ENCODE measurements at places on chromosomes 16 and 17. TPM values are rescaled to one million over a fixed set of nuclear protein-coding genes. Genes with fewer than 3 reads are reported as not detected.

DNA sequence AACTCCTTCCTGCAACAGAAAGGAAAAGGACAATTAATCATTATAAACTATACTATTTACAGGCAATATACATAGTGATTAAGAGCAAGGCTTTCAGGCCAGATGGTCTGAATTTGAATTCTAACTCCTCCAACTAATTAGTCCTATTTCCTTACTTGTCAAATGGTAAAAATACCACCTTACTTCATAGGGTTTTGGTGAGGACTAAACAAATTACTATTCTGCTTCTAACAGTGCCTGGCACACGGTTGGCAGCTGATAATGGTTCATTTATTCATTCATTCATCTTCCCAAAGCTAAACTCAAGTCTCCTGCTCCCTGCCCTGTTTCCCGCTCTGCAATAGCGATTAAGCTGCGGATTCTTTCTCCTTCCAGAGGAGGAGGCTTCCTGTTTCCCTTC lies 39.8 kb downstream of the DCUN1D3 start:
- no peak for DNase-seq

The HSD11B2 gene
- polyA plus RNA-seq: 5.8 TPM

- no peak for DNase-seq
These were observed 352.9 kb downstream of the TMEM114 start for GRCh38 chr16:8237452-8237851.

The PRKAR1A gene
- polyA plus RNA-seq: 160 TPM

DNA sequence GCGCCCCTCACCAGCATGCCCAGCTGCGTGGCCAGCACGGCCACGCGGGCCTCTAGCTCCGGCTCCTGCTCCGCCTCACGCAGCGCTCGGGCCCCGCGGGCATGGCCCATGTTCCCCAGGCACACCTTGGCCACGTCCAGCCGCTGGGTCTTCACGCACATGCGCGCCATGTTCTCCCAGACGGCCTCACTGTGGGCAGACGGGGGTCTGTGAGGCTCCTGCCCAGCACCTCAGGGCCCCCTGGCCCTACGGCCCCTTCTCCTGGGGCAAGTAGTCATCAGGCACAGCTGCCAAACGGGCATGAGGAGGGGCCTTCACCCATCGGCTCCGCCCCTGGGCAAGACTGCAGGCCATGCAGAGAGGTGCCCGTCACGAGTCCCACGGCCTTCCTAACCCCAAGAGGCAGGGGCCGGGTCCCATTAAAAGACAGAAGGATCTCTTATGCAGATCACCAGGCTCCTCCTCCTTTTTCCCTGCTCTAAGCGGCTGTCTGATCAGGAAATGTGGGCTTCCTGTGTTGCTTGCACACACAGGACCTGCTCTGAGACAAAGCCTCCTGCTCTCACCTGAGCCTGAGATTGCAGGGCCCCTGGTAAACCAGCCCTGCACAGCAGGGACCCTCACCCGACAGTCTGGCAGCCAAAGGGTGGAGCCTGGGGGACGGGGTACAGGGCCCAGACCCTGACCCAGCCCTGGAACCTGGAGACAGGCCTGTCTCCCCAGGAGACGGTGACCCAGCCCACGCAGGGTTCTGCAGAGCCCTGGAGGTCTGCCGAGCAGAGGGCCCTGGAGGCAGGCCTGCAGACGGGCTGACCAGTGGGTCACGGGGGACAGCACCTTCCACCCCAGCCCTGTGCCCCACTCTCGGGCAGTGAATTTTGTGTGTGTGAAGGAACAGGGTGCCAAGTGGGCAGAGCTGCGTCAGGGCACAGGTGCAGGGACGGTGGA lies 6.6 kb upstream of the TMEM204 start:
- no peak for DNase-seq

DNA sequence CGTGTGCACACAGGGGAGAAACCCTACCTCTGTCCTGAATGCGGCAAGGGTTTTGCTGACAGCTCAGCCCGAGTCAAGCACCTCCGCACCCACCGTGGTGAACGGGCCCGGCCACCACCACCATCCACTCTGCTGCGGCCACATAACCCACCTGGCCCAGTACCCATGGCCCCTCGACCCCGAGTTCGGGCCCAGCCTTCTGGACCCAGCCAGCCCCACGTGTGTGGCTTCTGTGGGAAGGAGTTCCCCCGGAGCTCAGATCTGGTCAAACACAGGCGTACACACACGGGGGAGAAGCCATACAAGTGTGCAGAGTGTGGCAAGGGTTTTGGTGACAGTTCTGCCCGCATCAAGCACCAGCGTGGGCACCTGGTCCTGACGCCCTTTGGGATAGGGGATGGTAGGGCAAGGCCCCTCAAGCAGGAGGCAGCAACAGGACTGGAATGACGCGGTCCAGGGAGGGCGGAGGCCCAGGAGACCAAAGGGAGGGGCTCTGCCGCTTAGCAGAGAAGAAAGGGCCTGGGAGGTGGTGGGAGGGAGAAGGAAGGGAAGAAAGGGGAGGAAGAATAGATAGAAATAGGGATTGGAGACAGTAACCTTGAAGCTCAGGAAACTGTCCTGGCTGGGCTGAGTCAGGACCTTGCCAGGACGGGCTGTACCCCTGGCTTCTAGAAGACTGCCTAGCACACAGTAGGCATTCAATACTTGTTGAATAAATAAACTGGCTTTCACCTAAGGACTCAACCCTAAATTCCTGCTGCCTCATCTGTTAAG lies 3.6 kb downstream of the ZNF48 start:
- DNase-seq: no peak

GRCh38 chr17:81553616-81554181 lies 1.5 kb upstream of the FAAP100 start:
- DNase-seq: peak; percentile 60

The ZC3H18 gene
- 34.3 TPM for polyA plus RNA-seq

The CDRT15L2 gene
- polyA plus RNA-seq: not detected

DNA sequence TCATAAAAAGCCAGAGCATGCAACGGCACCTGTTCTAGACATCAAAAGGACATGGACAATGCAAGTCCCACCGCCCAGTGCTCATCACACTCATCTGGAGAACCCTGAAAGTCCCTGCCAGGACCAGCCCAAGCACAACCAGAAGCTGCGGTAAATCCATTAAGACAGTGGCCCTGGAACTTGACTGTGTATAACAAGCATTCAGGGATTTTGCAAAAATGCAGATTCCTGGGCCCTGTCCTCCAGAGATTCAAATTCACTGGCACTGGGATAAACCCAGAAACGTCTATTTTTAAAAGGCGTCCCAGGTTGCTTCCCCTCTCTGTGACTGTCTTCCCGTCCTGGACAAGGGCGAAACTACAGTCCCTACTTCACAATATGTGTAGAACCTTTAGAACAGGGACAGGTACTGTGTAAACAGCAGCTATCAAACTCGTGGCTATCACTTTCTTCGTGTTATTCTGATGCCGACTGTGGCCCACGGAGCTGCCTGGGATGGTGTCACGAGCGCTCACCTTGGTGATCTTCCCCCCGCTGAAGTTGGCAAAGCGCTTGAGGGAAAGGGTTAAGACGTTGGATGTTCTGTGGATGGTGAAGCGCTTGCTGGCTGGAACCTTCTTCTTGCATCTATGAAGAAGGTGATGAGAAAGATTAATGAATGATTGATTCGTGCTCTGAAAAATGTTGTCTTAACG lies 22.3 kb downstream of the USP36 start:
- DNase-seq: no peak

DNA sequence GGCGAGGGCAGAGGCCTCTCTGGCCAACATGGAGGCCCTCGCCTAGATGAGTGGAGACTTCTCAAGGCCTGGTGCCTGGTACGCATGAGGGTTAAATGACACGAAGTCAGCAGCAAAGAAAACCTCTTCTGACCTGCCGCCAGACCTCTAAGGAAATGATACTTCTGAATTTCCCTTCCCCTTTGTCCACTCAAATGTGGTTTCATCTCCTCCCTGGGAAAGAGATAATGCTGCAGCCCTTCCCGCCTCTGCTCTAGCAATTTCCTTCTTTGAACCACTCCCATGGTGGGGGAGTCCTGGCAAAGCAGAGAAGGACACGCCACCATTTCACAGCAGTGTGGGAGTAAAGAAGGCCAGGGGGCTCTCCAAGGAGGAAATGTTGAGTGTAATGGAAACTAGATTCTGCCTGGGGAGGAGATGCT lies 65.7 kb upstream of the BCAR1 start:
- no peak for DNase-seq

The CFDP1 gene
- polyA plus RNA-seq: 121 TPM

GRCh38 chr17:76491271-76492122 lies 9.7 kb downstream of the RHBDF2 start:
- no peak for DNase-seq

DNA sequence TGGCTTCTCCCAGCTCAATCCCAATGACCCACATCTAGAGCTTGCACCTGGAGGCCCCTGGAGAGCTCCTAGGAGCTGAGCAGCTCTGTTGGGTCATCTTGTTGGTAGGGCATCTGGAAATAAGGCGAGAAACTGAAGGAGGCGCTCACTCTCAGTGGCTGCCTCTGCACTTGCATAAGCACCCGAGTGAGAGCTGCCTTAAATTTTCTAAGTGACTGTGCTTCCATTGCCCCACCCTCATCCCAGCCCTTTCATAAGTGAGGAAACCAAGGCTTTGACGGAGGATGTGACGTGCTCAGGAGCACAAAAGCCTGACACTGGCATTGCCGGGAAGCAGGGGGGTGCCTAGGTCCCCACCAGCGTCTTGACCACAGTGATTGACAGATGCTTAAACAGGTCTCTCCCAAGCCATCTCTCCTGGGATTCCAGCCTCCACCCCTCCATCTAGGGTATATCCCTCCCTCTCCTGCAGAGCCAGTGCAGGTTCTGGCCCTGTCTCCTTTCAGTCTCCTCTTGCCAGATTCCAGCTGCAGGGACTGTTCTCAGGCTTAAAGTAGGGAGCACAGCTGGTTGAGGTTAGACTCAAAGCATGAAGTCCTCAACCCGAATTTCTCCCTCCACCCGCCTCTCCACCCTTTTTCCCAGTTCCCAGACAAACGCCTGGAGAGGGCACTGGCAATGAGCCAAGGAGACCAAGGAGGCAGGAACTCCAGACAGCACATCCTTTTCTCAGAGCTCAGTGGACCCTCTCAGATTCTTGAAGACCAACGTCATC lies 113.7 kb downstream of the IRX5 start:
- no peak for DNase-seq

The ZG16 gene
- 2.2 TPM for polyA plus RNA-seq

GRCh38 chr16:11356573-11357331 lies 11.5 kb downstream of the RMI2 start:
- DNase-seq: peak; percentile 32

DNA sequence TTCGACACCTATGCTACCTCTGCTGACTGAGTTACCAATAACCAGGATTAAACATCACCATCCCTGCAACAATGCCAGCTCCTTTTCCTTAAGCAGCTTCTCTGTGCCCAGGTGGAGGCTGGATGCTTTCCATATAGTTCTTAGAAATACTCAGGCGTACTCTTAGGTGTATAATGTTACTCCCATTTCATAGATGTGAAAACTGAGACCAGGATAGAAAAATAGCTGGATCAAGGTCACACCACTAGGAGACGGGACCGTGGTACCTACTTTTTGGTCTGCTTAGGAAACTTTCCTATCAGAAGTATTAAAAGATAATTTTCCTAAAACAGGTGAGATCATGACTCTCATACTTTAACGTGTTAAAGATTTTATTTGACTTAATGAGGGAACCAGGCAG lies 141.7 kb upstream of the RPL38 start:
- no peak for DNase-seq

The FOXO3B gene
- polyA plus RNA-seq: 2.6 TPM

The CYBA gene
- 195 TPM for polyA plus RNA-seq

GRCh38 chr17:50212121-50212843 lies 10.9 kb upstream of the COL1A1 start:
- no peak for DNase-seq

The MT1A gene
- 0.31 TPM for polyA plus RNA-seq

DNA sequence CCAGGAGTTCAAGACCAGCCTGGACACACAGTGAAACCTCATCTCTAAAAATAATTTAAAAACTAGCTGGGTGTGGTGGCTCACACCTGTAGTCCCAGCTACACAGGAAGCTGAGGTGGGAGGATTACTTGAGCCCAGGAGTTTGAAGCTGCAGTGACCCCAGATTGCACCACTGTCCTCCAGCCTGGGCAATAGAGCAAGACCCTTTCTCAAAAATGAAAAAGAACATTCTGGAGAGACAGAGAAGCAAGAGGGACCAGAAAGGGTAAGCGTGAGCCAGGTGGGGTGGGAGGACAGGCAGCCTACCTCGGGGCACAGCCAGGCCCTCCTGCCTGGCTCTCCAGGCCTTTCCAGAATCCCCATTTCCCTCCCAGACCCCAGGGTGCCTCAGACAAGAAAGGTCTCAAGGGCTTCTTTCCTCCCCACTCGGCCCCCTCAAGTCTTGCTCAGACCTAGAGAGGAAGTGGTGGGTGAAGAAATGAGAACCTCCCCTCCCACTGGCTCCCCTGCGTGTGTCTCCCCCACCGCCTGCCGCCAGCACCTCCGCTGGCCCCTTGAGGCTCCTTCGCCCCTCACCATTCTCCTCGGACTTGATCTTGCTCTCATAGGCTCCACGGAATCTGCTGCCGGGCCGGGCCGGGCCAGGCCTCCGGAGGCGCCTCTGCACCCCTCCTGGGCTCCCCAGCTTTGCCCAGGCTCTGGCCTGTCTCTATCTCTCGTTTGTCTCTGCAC lies 503 bp downstream of the C16orf54 start:
- no peak for DNase-seq

The C16orf46 gene
- 0.93 TPM for polyA plus RNA-seq

- DNase-seq: no peak
These were observed 13.8 kb upstream of the ZNF469 start for GRCh38 chr16:88368994-88369393.

DNA sequence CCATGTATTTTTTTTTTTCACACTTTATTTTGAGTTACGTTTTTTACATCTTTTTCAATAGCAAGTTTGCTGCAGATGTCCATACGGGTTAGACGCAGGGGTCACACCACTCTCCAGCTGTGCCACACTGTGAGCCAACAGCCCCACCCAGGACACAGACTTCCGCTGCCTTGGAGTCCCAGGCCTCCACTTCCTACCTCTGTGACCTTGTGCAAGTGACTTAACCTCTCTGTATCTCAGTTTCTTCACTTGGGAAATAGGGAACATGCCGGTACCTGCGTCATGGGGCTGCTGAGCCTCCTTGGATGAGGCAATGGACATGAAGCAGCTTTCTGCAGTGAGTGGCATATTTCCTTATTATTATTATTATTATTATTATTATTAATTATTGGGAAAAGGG lies 3.3 kb upstream of the PITPNA start:
- DNase-seq: no peak

The SPAG7 gene
- polyA plus RNA-seq: 82.0 TPM

GRCh38 chr17:20127360-20128035 lies 118.3 kb downstream of the SPECC1 start:
- no peak for DNase-seq

DNA sequence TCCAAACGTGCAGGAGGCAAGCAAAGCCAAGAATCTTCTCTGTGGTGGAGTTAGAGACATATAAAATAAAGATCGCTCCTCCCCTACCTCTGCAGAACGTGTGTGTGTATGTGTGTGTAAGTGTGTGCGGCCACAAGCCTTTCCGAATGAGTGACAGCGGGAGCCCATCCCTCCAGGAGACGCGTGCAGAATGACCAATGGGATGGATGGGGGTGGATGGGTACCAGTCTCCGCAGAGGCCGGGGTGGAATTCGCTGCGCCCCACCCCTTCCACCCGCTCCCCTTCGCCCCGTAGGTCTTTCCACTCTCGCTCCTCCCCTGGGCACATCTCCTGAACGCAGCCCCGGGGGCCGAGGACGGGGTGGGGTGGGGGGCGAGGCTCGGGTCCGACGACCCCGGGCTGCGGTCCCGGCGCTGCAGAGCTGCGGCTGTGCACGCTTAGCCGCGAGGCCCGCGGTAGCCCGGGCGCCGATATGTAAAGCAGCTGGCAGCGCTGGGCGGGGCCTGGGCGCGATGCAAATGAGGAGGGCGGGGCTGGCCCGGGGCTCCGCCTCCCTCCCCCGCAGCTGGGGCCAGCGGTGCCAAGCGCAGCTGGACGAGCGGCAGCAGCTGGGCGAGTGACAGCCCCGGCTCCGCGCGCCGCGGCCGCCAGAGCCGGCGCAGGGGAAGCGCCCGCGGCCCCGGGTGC lies at the start of gene PRKCB:
PRKCB (plus strand) TSS at position 594 of the 688 bp plus-strand sequence.
- DNase-seq: peak; percentile 59

All from large intestine (tissue), 12 donors.